ENCODE measurements at places on chromosomes 7 and 10.

GRCh38 chr10:3530346-3530745 is 254.7 kb downstream of the KLF6 start:
- ATAC-seq, result no peak

DNA sequence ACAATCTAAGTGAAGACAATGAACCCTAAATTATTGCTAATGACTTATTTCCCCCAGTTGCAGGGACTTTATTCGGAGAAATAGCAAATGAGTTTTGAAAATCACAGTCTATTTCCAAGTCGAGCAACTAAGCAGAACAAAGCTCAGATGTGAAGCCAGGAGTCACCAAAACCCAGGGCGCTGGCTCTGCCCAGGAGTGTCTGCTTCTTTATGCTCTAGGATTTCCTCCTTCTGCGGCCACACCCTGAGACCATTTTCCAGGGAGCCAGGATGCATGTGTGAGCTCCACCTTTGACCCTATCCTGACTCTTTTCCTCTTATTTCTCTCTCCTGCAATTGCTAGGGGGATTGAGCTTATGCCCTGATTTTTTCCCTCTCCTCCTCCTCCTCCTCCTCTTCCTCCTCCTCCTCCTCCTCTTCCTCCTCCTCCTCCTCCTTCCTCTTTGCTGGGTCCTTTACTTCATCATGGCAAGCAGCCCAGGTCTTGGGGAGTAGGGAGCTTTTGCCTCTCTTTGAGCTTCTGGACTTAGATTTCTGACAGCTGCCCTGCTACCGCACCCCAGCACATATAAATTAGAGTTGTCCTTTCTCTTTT is 234.4 kb downstream of the ARL4A start:
- ATAC-seq, result no peak

DNA sequence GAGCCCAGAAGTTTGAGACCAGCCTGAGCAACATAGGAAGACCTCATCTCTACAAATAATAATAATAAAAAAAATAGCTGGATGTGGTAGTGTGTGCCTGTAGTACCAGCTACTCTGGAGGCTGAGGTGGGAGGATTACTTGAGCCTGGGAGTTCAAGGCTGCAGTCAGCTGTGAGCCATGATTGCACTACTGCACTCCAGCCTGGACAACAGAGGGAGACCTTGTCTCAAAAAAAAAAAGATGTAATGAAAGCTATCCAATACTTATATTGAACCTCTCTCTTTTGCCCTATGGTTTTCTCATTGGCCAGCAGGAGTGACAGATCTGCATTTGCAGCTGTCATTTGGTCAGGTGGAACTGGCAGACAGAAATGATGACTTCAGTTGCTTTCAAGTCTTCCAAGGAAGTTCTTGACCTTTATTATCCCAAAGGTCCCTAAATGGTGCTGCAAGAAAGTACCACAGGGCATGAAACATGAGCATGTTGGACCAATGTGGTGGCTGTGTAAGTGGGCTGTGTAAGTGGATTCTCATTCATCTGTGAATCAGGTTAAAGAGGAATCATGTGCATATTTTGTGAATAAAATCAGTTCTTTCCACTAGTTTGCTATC is 99.4 kb downstream of the CALD1 start:
- no peak for ATAC-seq

- no peak for ATAC-seq
Measured at GRCh38 chr10:88019753-88020152, 156.3 kb downstream of the PTEN start.

DNA sequence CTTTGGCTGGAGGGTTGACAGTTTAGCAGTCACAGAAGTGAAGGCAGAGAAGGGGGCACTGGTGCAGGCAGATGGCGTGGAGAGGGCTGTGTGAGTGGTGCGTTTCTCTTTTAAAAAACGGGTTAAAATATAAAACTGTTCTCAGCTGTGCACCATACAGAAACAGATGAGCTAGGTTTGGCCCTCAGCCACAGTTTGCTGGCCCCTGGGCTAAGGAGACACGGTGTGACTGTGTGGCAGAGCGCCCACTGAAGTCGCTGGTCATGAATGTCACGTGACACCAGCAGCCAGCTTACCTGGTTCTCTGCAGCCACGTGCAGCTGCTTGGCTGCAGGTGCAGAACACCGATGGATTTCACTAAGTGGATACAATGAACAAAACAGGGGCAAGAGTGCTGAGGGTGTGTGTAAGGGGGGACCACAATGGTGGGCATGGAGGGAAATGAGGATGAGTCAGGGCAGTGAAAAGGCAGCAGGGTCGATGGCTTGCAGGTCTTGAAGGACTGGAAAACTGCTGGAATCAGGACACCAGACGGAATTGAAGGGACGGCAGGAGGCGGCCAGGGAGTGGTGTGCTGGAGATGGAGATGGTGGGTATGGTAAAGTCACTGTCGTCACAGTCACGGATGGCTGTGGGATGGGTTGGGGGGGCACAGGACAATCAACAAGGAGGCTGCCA is 7.4 kb downstream of the ZNF746 start:
- ATAC-seq, result no peak
